ENCODE measurements at places on chromosomes 7 and 10.

DNA sequence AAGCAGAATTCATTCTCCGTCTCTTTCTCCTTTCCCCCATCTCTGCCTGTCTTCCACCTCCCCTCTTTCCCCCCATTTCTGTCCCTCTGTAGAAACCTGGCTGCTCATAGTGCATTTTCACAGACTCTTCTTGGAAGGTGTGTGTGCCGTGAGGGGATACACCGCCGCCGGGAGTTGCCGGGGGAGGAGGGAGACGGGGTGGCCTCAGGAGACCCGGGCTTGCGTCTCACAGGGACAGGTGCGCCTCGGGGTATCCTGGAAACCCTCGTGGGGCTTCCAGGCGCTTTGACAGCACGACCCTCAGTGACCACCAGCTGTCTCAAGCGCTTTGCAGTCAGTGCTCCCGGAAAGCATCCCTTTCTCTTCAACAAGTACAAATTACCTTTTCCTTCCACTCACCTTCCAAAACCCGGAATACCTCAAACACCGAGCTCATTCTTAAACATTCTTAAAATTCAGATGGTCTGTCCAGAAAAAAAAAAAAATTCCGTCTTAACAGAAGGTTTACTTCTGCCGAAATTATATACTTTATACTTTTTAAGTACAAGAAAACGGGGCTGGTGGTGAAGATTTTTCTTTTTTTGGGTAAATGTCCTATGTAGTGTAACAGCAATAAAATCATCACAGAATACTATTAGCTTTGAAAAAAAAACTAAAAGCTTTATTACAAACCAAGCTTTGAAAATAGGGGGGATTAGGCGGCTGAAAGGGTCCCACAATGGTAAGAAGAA is 8.2 kb downstream of the EMX2 start:
- DNase-seq, result no peak

- no peak for DNase-seq
Observed at GRCh38 chr7:37475646-37476045, 27.0 kb upstream of the ELMO1 start.

GRCh38 chr10:115056186-115056585 is 37.0 kb upstream of the ATRNL1 start:
- DNase-seq, result no peak

DNA sequence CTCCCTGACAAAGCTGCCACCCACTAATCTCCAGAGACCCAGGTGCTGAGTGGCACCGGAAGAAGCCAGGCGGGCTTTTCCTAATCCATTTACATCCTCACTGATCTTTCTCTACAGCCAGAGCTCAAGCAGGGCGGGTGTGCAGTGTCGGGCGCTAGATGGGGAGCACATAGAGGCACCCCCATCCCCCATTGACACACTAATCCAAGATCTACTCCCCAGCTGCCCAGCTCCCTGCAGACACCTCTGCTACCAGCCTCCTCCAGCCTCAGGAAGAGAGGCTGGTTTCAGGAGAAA is 22.2 kb downstream of the FRMPD2 start:
- no peak for DNase-seq

DNA sequence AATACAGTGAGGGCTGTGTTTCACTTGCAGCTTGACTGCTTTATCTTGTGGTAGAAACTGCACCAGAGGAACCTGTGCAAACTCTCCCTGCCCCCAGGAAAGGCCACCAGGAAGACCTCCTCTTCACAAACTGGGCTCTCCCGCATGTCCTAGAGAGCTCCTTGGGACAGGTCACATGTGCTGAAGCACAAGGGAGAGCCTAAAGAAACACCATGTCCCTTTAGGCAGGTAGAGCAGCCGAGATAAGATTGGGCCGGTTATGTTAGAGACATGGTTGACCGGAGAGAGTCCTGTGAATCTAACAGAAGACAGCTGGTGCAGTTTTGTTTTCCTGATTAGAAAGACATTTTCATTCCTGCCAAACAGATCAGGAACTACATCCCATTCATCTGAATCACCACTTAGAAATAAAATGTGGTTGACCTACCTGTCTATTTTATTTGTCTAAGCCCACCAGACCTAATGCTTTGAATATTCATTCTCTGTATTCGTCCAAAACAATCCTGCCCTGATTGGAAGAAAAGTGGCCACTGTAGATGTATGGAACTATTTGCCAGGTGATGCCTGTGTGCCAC is 224.1 kb downstream of the GLI3 start:
- DNase-seq, result no peak

DNA sequence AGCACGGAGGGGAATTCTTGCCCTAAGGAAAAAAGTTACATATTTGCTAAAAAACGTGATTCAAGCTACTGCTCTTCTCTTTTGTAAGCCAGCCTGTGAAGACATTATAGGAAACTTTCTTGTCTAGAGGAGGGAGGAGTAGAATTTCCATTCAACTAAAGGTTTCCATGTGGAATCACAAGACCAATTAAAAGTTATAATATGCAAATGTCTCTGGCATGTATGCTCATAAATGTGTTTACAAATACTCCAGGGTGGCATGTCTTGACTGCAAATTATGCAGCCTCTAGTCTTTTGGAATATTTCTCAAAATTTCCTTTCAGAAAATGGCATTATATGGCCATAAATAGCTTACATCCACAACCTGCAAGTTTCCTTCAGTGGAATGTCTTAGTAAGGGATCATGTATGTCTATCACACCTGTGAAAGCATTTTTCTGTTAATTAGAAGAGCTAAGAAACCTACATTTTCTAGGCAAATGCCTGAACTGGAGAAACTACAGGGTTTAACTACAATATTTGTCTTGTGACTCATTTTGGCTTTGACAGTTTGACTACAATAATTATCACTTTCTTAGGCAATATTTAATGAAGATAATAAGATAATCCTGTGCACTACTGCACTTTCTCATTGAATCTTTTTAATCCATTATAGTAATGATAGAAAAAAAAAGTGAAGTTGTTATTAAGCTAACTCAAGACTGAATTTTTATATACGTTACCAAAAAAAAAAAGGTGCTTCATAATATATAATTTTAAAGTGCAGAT is 111.1 kb upstream of the C10orf90 start:
- no peak for DNase-seq

GRCh38 chr10:53013201-53013810 is 240.7 kb upstream of the MBL2 start:
- no peak for DNase-seq

GRCh38 chr10:117432866-117433265 is 57.6 kb upstream of the PDZD8 start:
- DNase-seq, result no peak

DNA sequence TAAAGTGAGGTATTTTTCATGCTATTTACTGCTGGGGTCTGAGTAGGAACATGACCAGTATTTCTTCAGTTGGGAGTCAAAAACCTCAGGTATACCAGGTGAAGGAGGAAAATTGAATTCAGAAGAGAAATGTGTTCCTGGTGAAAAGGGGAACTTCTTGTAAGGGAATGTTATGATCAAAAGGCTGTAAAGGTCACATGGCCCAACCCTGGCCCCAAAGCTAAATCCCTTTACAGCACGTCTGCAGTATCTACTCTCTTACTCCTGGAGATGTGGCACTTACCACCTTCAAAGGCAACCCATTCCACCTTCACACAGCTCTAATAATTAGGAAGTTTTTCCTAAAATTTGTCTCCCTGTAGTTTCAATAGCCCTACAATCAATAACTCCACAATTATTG is 15.2 kb downstream of the PIK3AP1 start:
- DNase-seq, result no peak

DNA sequence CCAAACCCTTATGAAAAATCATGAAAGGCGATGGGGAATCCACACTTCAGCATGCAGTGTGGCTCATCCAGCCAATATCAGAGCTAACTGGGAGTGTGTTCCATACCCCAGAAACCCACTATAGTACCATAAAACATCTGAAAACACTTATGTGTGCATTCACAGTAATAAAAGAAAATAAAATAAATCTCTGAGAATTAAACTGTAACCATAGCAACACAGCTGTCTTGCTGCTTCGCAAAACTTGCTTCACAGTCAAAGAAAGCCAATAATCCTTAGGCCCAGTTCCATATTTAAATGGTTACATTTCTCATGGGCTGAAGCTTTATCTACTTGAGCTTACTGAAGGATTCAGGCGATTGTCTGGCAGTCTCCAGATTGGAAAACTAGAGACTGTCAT is 19.9 kb upstream of the POLR1F start:
- no peak for DNase-seq

GRCh38 chr7:26197153-26198115 is 3.1 kb downstream of the HNRNPA2B1 start:
- DNase-seq, result no peak

GRCh38 chr10:87776328-87776727 is 41.7 kb downstream of the ATAD1 start:
- no peak for DNase-seq

GRCh38 chr7:149715476-149715875 is 57.9 kb downstream of the ZNF467 start:
- no peak for DNase-seq

DNA sequence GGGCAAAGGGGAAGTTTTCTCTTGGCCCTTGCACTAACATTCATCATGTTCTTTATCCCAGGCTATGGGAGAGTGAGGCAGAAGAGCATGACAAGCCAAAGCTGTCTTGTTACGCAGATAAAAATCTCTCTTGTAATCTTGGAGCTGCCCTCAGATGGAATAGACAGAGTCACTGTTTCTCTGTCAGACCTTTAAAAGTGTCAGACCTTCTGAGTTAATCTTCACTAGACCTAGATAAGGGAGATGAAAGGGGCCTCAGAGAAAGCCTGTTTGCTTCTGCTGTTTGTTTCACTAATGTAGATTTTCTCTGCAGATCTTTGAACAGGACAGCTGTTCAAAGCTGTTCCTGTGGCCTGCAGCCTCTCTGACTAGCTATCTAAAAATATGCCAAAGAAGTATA is 112.9 kb downstream of the KIF20B start:
- no peak for DNase-seq

- DNase-seq, result no peak
Observed at GRCh38 chr10:77590344-77591237, 47.0 kb downstream of the KCNMA1 start.

Measured in T-helper 22 cell (primary cell).